Activated CD4-positive, alpha-beta T cell treated with anti-CD3 and anti-CD28 coated beads, Interleukin-2, amount 50 U/mL, for 24 hours (primary cell): ENCODE measurements at places on chromosomes 3 and 15.

GRCh38 chr15:80978685-80979329 is 10.8 kb downstream of the MESD start:
- DNase-seq = no peak

DNA sequence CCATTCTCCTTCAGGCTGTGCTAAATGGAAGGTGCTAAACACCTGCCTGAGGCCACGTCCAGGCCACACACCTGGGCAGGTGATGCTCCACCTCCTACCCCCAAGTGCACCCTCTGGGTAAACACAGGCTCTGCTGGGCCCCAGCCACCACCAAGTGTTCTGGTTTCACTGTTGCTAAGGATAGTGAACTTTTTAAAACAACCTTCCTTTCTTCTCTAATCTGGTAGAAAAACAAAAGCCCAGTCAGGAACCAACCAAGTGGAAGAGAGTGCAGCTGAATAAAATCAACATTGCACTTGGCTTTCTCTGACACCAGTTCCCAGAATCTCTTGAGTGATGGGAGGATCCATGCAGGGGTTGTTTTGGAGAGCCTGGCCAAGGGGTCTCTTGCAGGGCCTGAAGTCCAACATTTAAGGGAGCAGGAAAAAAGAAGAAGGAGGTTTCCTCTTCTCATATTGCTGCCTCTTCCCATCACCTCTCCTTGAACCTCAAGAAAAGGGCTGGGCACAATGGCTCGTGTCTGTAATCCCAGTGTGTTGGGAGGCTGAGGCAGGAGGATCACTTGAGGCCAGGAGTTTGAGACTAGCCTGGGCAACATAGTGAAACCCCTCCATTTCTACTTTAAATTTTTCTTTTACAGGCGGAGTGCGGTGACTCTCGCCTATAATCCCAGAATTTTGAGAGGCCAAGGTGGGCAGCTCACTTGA is 26.2 kb upstream of the ATP13A3 start:
- no peak for DNase-seq

DNA sequence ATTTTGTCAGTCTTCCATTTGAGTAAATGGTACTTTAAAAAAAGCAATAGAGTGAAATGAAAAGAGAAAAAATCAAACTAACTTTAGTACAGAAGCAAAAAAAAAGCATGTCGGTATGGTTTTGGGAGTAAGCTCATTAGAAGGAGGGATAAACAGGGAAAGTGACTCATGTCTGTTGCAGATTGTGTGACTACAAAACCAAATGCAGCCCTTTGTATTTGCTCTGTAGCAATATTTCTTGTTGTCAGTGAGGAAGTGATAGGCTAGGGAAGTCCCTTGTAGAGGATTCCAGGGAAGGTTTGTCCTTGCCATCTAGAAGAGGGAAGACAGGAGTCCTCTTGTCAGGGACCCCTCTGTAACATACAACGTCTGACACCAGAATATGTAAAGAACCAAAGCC is 150.5 kb upstream of the POU1F1 start:
- DNase-seq = no peak

DNA sequence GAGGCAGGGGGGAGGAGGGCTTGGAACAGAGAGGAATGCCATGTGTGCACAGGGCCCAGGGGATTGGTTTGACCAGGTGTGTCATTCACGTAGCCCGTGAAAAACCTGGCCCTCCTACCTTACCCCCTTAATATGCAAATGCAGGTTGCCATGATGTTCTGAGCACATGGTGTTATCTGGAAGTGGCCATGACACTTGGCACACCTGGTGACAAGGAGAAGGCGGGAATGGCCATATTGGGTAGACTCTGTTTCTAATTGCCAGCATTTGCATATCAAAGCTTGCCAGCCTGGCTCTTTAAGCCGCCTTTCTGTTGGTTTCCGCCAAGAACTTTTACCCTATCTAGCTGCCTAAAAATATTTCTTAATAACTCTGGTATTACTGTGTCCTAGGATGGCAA is 202.1 kb upstream of the DPH6 start:
- no peak for DNase-seq

DNA sequence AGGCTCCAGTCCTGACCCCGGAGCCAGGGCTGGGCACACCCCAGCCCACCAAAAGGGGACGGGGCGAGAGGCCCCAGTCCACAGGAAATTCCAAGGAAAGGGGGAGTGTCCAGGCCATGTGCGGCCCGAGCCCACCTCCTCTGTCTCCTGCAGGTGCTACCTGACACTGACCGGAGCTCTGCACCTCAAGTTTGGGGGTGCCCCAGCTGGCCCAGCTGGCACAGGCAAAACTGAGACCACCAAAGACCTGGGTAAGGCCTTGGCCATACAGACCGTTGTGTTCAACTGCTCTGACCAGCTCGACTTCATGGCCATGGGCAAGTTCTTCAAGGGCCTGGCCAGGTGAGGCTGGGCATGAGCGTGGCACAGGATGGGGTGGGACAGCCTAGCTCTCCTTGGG is 44.9 kb downstream of the DNAH1 start:
- DNase-seq = no peak

- DNase-seq = no peak
Measured at GRCh38 chr3:48013288-48013980, 2.8 kb downstream of the MAP4 start.

DNA sequence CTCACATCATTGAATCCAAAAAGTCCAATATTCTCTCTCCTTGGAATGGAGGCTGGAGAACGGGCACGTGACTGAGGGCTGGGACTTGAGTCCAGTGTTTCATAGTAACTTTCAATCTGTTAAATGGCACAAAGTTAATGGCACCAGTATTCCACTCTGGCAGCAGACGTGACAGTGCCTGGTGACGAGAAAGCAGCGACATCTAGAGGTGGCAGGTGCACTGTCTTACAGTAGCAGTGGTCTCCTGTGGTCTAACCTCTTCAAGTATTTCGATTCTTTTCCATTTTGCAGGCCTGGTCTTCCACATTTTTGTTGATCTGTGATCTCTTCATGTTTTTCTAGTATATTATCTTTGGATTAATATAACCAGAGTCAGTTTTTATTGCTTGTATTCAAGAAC is 107.1 kb downstream of the OXSM start:
- no peak for DNase-seq

DNA sequence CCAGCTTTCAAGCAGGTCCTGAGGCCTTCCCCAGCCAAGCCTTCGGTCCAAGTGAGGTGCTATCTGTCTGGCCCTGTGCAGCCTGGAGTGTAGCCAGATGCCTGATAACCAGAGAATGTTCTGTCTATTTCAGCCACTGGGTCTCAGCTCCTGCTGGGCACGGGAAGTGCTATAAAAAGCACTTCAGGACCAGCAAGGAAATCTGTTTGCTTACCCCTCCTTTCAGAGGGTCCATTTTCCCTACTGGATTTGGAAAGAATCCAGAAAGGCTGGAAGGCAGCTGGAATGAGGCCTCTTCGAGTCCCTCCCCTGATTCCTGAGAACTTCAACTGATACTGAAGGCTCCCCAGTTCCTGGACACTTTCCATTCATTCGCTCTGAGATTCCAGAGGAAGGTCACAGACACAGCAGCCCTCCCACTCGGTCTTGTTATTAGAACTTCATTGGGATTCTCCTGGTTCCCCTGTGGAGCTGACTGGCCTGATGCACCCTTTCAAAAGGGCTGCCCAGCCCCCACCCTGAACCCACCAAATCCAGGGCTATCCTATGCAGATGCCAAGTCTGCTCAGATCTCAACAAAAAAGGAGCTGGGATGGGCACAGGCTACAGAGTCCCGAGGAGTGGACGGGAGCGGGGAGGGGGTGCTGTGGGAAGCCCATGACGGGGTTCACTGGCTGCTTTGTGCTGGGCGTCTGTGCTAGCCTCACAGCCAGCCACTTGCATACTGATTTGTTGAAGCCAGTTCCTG is 70.4 kb downstream of the UMPS start:
- DNase-seq = no peak

GRCh38 chr3:168272343-168272985 is 176.7 kb upstream of the GOLIM4 start:
- no peak for DNase-seq

DNA sequence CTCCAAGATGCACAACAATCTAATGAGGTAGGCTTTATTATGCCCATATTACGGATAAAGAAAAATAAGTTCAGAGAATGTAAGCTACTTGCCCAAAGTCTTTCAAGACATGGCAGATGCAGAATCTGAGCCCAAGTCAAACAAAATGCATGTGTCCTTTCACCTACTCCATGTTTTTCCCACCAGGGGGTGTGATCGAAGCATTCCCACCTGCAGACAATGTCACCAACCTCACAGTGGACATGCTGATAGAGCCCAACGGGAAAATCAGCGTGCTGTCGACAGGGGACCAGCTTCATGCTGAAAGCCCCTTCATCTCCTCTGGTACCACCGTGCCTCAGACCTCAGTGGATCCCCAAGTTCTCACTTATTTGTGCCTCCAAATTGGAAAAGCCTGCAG is 99.8 kb upstream of the C15orf61 start:
- no peak for DNase-seq

GRCh38 chr15:65952391-65953053 is 83.2 kb downstream of the RAB11A start:
- no peak for DNase-seq

GRCh38 chr3:99534951-99535704 is 103.3 kb upstream of the COL8A1 start:
- no peak for DNase-seq

- no peak for DNase-seq
Measured at GRCh38 chr3:184543256-184543655, 18.3 kb upstream of the EPHB3 start.

DNA sequence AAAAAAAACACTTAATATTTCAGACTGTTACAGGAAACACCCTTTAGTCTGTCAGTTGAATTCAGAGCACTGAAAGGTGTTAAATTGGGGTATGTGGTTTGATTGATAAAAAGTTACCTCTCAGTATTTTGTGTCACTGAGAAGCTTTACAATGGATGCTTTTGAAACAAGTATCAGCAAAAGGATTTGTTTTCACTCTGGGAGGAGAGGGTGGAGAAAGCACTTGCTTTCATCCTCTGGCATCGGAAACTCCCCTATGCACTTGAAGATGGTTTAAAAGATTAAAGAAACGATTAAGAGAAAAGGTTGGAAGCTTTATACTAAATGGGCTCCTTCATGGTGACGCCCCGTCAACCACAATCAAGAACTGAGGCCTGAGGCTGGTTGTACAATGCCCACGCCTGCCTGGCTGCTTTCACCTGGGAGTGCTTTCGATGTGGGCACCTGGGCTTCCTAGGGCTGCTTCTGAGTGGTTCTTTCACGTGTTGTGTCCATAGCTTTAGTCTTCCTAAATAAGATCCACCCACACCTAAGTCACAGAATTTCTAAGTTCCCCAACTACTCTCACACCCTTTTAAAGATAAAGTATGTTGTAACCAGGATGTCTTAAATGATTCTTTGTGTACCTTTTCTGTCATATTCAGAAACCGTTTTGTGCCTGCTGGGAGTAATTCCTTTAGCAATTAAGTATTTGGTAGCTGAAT is 17.9 kb downstream of the TMEM43 start:
- no peak for DNase-seq

DNA sequence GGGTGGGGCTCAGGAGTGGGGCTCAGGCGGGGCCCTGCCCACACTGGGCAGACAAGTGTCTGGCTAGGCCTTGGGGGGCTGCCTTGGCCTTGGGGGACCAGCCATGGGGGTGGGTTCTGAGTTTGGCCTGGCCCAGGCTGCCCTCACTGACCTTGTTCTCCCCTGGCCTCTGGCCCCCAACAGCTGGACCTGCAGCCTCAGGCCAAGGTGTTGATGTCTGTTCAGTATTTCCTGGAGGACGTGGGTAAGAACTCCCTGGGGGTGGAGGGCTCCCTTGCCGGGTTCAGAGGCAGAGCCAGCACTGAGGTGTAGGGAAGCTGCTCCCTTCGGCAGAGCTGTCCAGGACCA is 20.0 kb downstream of the PRKCD start:
- DNase-seq = no peak

DNA sequence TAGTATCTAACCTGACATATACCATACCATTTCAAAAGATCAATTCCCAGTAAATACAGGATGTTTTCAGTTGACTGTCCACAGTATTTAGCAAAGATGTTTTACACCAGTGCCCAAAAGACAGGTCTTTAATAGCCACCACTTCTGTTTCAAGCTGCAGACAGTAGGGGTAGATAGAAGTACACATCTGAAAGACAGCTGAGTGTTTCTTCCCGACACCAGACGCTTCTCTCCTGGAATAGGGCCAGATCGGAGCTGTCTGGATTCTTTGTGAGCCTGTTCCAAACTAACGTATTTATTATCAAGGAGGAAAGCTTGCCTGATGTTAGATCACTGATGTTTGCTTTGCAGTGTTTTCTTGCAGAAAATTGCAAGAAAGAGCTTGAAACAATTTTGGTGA is 136.1 kb upstream of the RBMS3 start:
- no peak for DNase-seq

GRCh38 chr3:53585049-53585448 is 90.6 kb downstream of the CACNA1D start:
- DNase-seq = no peak

DNA sequence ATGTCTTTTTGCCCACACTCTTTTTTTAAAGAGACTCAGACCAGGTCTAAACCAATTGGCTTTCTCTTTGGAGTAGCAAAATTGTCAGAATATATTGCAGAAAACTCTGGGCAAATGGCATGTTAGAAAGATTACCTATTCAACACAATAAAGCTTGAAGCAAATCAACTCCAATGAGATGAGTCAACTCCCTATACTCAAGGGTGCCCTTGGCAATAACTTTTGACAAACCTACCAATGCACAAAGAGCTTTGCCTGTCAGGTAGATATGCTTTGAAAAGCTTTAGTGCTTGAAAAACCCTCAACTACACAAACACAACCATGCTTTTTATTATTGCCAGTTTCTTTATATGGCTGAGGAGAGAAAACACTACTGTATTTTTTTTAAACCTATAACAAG is 137.7 kb upstream of the GRM7 start:
- no peak for DNase-seq

- DNase-seq = no peak
Measured at GRCh38 chr3:27985369-27986035, 255.9 kb upstream of the CMC1 start.

DNA sequence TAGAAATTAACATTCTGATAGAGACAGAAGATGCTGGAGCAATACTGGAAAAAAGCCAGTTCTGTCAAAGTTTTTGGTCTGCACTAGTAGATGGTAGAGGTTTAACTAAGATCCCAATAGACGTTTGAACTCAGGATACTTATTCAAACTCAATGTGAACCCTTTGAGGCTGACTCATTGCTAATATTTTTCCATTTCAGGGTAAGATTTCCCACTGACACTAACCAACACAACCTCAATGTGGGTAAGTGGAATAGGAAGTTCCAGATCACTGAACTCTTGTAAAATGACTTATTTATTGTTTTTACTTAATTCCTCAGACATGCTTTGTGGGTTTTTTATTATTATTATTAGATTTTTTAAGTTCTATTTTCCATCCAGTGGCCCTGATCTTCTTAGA is 1024.8 kb downstream of the EPHA3 start:
- no peak for DNase-seq

DNA sequence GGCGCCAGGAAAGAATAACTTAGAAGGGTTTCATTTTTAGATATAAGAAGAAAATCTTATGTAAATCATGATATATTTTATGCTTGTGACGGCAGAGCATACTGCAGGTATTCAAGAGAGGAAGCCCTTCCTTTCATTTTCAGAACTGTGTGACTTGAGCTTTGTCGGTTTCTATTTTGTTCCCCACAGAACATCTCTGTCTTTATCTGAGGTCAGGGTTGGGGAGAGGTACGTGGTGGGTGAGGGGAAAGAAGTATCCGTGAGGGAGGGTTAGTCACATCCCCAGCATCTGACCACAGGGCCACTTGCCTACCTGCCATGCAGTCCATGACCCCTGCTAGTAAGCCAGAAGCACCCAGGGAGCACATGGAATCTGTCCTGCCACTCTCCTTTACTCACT is 126.5 kb downstream of the DGKG start:
- no peak for DNase-seq
